Right ventricle myocardium inferior (tissue), 1 donor: ENCODE measurements at places on chromosomes 4 and X. TPM values are rescaled to one million over a fixed set of nuclear protein-coding genes. Genes with fewer than 3 reads are reported as not detected.

GRCh38 chr4:161442921-161443320, 720.9 kb downstream of the FSTL5 start:
- DNase-seq, result no peak

DNA sequence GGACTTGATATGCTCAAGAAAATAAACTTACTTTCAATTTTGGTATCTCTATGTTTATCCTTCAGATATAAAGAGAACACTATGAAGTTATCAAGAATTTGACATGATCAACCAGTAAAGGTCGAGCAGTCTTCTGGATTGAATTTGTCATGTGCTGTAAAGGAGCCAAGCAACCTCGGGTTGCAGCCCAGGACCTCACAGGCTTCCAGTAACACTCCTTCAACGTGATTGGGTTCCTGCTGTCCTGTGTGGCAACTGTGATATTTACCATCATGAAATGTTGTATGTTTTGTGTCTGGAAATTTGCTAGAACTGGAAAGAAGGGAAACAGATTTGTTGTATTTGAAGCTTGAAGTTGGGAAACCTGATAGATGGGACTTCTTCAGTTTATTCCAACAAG, 52.0 kb upstream of the UGT2B7 start:
- no peak for DNase-seq

GRCh38 chr4:111676533-111676932, 468.7 kb upstream of the FAM241A start:
- no peak for DNase-seq

DNA sequence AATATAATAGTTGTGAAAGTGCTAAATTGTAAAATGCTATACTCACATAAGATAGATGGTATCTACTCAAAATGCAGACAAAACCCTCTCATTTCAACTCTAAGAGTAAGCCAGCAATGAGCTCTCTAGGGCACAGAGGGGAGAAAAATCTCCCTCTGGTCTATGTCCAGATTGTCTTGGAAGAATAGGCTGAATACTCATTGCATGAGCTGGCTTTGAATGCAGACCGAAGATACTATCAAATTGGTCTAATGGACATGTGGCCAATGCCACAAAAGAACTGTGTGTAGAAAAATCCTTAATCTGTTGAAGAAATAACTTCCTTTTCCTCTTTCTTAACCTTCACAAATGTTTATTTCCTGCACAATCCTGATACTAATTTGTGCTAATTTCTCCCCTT, 3.5 kb downstream of the ZXDA start:
- DNase-seq, result no peak

DNA sequence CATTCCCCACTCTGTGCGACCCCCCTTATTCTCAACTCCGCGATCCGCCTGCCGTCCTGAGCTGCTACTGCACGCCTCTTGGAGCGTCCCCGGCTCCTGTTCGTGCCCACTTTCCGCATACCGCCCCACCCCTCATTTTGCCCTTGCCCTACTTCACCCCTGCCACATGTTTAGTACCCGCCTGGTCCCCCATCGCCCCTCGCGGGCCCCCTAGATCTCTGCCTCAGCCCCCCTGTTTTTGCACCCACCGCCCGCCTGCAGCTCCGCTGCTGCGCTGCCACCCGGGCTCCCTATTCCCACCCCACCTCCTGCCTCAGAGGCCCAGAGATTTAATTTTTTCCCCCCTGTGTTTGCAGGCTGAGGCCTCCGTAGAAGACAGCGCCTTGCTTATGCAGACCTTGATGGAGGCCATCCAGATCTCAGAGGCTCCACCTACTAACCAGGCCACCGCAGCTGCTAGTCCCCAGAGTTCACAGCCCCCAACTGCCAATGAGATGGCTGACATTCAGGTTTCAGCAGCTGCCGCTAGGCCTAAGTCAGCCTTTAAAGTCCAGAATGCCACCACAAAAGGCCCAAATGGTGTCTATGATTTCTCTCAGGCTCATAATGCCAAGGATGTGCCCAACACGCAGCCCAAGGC, 1.4 kb downstream of the MAGED1 start:
- DNase-seq, result no peak

GRCh38 chrX:75544786-75545185, 21.9 kb upstream of the ZDHHC15 start:
- DNase-seq, result no peak

The GPR50 gene
- total RNA-seq, result not detected
